Posterior cingulate gyrus (tissue), 11 donors: ENCODE measurements at places on chromosomes 1 and 21.

GRCh38 chr1:30754684-30755171 is 2.8 kb downstream of the LAPTM5 start:
- DNase-seq = peak; percentile 71

GRCh38 chr1:2789986-2790581 is 11.4 kb downstream of the TTC34 start:
- peak; percentile 75 for DNase-seq

GRCh38 chr1:7784492-7785071 is 491 bp downstream of the PER3 start:
- no peak for DNase-seq

- no peak for DNase-seq
These were observed 117.8 kb downstream of the GLIS1 start for GRCh38 chr1:53621144-53621543.

DNA sequence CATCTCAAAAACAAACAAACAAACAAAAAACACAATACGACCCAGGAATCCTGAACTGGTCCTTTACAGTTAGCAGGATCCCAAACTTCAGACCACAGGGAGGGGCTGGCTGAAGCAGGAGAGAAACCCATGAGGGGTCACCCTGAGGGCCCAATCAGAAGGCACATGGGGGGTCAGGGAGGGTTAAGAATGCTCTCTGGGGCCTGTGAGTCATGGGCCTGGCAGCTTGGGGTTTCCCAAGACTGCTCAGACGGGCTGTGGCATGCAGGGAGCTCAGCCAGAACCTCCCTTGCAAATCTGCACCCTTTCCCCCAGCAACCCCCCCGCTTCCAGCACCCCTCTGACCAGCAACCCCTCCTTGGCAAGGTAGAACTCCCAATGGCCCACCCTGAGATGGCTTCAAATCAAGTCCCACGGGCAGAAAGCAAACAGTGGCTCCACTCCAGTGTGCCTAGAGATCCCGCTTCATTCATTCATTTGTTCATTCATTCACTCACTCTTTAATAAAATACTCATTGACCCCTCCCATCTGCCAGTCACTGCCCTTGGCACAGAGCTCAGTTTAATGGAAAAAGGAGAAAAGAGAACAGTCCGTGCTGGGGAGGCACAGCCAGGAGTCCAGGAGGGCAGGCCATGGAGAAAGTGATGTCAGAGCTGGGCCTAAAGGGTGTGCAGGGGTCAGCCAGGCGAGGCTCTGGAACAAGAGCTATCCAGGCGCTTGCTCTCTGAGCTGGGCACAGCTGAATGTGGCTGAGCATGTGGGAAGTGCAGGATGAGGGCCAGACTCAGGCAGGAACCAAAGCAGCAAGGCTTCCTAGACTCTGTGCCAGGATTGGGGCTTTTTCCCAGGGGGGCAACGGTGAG is 8.2 kb downstream of the UQCRHL start:
- DNase-seq = no peak

GRCh38 chr1:36458910-36459309 is 5.3 kb downstream of the MRPS15 start:
- peak; percentile 20 for DNase-seq

DNA sequence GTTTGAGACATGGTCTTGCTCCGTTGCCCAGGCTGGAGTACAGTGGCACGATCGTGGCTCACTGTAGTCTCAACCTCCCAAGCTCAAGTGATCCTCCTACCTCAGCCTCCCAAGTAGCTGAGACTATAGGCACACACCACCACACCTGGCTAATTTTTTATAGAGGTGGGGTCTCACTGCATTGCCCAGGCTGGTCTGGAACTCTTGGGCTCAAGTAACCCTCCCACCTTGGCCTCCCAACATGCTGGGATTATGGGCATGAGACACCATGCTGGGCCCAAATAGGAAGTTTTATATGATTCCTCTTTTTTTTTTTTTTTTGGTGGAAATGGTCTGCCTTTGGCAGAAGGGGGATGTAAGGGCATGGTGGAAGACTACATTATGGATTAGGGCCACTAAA is 6.1 kb upstream of the FNDC7 start:
- no peak for DNase-seq

DNA sequence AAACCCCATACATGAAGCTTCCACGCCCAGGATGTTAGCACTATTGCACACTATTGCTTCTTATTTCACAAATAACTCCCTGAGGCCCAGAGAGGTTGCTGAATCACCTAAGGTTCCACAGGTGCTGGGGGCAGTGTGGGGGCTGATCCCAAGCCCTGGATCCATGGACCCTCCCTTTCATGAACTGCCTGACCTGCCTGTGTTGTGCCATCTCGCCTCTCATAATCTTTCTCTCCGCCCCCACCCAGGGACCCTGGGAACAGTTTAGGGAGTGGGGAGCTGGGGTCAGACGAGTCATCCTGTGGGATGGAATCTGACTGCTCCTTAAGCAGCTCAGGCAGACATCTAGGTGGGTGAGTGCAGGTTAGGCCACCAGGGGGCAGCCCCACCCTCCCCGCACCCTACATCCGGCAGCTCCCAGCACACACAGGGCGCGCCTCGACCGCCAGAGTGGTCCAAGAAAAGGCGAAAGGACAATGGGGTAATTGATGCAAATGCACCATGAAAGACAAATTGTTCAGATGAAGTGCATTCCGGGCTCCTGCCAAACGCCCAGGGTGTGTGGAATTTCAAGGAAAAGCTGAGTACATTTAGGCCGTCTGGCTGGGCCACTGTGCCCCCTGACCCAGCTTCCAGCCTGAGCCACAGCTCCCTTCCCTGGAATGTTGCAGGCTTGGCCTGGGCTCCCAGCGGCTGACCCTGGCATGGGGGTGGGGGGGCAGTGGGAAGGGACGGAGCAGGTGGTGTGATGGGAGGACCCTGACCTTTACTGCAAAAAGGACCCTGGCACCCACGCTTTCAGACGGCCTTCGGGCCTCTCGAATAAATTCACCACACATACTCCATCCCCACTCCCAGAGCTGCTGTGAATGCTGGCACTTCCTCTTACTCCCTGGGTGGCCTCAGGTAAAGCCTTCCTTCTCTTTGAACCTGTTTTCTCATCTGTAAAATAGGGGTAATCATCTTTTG is 20.8 kb downstream of the PHLDA3 start:
- DNase-seq = peak; percentile 77

DNA sequence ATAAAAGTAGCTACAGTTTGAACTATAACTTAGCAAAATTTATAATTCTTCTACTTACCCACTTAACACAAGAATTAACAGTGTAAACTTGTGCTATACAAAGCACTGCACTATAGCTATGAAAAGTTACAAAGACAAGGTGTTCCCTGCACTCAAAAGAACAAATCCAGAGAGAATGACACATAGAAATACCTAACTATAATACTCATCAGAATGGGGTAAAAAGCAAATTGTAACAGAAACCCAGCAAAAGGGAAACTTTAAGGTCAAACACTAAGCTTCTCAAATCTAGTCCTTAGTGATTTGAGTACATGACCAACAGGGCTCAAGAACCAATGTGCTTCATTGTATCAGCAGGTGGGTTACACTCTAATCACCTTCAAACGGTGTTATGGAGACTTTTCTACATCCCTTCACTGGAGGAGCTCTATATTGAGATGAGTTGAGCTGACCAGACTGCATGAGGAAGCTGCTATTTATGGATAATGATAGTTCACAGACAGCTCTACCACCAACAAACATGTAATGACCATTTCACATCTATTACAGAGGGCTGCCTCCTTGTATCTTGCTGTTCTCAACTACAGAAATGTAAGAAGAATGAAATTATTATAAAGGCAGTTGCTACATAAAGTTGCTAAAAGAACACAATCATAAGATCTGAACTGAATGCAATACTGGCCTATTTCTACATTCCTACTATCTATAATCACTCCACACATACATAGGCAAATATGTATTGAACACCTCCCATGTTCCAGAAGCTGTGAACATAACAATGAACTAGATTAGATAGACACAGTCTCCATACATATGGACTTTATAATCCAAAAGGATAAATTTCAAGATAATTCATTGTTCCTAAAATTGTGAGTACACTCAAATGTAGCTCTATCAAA is 47.6 kb downstream of the PIK3R3 start:
- DNase-seq = no peak

DNA sequence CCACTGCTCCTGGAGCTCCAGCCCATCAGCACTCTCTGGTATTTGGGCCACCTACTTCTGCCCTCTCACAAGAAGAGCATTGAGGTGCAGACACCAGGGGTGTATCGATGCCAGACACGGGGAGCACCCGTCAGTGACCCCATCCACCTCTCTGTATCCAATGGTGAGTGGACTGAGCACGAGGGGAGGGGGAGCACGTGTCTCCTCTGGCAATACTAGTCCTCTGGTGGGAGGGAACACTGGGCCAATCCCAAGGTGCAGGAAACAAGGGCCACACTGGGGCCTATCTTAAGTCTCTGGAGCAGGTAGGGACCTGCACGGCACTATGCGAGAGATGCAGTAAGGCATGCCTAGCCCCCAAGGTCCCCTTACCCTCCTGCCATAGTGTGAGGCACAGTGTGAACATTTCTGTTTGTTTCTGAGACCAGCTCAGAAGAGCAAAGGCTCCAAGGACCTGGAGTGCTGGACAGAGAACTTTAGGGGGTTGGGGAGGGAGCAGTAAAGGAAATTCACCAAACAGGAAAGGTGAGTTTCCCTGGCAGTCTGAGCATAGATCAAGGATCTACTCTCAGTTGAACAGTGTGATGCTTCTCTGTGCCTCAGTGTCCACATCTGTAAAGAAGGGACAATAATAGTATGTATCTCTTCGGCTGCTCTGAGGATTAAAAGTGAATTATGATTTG is 2.3 kb downstream of the FCRLB start:
- no peak for DNase-seq

DNA sequence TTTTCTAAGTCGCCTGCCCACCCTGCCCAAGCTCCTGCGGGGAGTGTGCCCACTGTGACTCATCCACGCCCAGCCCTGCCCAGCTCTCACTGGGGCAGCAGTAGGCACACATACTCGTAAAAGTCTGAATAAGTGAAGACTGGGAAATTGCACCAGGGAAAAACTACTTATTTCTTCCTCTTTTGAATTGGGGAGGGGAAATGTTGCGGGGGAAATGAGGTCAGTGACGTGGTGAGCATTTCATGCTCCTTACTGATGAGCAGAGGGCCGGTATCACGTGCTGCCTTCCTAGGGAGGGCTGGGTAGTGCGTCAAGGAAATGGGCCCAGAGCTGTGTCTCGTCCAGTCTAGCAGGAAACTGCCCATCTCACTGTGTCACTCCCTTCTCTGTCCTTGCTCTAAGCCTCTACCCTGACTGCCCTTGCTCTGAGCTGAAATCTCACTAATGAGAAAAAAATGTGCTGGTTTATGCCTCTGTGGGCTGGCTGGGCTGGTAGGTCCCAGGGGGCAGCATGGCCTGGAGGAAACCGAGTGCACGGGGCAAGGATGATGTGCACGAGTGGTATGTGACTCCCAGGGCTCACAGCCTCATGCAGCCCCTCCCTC is 13.5 kb upstream of the TNFRSF1B start:
- no peak for DNase-seq

- no peak for DNase-seq
These were observed 606.5 kb upstream of the ADGRL4 start for GRCh38 chr1:79613046-79613445.

DNA sequence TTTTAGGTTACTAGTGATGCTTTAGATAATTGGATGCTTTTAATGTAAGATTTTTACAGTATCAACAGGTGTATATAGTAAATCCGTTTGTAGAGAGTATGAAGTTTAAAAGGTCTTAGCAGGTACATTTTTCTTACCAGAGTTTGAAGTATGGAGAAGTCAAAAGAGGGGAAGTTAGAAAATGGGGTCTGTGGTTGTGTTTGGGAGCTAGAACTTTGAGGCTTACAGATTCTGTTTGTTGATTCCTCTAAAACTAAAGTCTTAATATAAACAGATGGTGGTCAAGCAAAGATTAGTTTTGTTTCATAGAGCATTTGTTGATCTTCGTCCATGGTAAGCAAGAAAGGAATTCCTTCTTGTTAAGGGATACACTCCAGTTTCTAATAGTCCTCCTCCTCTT is 35.8 kb downstream of the CDC42 start:
- no peak for DNase-seq

DNA sequence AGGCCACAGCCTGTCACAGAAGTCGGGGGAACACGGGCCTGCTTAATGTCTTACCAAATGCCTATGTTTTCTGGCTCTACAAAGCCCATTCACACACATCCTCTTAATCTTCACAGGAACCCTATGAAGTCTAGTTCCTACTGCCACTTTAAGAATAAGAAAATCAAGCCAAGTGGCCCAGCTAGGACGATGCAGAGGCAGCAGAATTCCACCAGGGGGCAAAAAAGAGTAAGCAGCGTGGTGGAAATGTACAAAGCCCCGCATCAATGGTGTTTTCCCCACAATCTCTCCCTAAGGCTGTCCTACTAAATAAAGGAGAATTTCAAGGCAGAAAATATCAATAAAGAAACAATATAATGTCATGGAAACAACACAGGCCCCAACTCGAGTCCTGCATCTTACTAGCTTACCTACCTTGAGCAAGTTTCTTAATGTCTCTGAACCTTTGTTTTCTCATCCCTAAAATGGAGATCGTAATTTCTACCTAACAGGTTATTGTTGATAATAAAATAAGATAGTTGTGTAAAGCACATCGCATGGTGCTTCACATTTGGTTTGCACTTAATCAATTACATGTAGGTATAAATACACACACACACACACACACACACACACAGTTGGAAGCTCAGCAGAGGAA is 21.4 kb downstream of the SEC16B start:
- DNase-seq = peak; percentile 70

GRCh38 chr1:195594773-195595172 is 1013.5 kb downstream of the KCNT2 start:
- DNase-seq = no peak

GRCh38 chr21:45412909-45413611 is 8.1 kb downstream of the COL18A1 start:
- DNase-seq = peak; percentile 2

GRCh38 chr1:205458777-205459566 is 3.1 kb upstream of the BLACAT1 start:
- no peak for DNase-seq

- no peak for DNase-seq
These were observed 15.7 kb upstream of the HAX1 start for GRCh38 chr1:154256686-154257085.

- no peak for DNase-seq
These were observed 305.1 kb downstream of the MATN1 start for GRCh38 chr1:30418061-30418938.

DNA sequence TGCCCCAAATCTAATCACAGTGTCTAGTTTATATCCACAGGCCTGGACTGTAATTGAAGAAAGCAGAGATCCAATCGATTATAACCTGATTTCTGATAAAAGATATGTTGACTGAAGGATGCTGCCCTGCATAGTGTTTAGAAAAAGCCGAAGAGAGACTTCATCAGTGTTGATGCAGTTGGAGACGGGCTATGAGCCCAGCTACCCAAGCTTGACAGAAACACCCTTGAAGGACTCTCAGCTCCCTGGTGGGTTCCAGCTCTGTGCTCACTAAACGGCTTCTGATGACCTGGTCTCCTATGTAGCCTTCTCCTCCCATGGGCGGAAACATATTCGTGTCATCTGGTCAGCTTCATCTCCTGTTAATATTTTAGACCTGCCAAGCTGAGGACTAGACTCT is 10.2 kb downstream of the FAM89A start:
- DNase-seq = no peak
